ENCODE measurements at places on chromosomes 5 and 9.

DNA sequence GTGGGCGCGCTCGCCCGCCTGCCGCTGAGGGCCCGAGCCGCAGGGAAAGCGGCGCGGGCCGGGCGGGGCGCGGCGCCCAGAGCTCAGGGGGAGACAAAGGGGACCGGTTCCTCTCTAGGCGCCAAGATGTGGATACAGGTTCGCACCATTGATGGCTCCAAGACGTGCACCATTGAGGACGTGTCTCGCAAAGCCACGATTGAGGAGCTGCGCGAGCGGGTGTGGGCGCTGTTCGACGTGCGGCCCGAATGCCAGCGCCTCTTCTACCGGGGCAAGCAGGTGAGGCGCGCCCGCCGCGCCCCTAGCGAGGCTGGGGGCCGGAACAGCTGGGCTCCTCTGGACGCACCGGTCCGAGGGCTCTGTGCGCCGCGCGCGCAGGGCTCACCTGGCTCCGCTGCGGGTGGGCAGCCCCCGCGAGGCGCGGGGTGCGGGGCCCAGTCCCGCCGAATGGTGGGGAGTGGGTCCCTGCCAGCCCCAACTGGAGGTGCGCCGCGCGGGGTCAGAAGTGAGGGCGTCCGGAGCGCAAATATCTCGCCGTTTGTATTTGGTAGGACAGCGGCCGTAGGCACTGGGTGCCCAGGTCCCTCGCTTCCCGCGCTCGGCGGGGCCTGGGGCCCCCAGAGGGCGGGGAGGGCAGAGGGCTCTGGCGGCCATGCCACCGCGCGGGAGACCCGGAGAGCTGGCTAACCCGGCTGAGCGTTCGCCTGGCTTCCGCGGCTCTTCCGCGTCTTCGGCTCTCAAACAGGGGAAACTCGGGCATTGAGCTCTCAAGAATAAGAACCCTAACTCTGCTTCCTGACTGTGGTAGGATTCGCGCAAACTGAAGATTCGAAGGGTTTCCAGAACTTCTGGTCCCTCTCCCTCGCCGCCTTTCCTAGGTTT lies 607 bp downstream of the UHRF2 start:
- DNase-seq, result peak; percentile 30

DNA sequence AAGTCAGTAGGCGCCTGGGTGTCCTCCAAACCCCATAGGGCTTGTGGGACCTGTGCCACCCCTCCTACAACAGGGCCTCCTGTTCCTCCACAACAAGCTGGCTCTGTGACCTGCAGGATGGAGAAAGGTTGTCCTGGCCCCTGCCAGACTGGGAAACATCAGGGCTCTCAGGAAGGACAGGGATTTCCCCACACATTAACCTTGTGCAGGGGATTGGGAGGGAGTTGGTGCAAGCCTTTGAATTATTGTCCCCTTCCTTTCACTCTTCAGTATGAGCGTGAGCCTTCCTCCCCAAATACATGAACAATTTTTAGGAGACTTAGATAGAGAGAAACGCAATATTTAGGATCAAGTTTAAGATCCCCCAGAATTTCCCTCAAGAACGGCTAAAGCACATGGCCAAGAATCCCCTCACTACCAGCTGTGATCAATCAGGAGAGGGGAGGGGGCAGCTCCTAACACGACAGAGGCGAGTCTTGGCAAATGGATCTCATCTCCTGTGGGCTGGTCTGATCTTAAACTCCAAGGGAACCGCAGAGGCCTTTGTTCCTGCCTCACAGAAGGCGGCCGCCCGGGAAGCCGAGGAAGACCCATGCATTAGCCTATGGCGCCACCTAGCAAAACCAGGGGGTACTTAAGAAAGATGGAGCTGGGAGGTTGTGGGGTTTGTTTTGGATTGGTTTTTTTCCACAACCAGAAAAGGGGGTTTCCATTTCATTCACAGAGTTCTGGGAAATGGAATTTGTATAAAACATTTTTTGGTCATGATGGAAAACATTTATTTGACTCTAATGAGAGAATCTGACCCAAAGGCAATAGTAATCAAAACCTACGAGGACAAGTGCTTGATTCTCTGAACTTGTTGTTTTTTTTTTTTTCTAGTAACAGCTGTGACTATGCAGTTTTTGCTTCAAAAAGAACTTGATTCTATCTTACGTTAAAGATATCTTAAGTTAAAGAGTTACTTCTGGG lies 36.1 kb upstream of the OSMR start:
- DNase-seq, result peak; percentile 29

DNA sequence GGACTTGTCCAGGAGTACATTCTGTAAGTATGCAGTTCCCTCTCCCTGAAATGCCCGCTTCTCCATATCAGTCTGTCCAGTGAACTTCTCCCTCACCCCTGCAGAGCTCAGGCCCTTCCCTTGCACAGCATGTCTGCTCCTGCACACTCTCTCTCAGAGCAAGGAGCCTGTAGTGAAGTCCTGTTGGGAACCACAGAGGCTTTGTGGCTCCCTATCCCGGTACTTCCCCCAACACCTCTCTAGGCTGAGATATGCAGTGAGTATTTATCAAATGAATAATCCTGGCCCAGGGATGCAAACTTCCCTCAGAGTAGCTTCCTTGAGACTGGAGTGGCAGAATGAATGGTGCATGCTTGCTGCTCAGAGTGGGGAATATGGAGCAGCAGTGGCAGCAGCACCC lies 48.8 kb downstream of the POC5 start:
- DNase-seq, result no peak

- no peak for DNase-seq
Measured at GRCh38 chr9:123387686-123388085, 31.7 kb downstream of the CRB2 start.

GRCh38 chr5:123440456-123441181 lies 17.4 kb upstream of the CEP120 start:
- DNase-seq, result no peak

GRCh38 chr5:174707671-174708070 lies 16.7 kb upstream of the MSX2 start:
- DNase-seq, result no peak
